ENCODE measurements at places on chromosomes 1 and 21.

DNA sequence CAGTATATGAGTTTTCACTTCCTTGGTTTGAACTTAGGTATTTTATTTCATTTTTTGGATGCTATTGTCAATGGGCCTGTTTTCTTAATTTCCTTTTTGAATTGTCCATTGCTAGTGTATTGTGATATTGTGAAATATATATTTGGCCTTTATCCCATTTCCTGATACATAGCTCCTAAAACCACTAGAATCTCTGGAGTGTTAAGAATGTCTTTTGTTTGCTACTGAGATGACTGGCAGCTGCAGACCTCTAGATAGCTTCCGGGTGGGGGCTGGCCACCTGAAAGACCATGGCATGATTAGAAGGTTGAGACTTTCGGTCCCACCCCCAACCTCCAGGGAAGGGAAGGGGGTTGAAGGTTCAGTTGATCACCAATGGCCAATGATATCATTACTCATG lies 245.4 kb downstream of the KCNJ6 start:
- DNase-seq, result no peak

DNA sequence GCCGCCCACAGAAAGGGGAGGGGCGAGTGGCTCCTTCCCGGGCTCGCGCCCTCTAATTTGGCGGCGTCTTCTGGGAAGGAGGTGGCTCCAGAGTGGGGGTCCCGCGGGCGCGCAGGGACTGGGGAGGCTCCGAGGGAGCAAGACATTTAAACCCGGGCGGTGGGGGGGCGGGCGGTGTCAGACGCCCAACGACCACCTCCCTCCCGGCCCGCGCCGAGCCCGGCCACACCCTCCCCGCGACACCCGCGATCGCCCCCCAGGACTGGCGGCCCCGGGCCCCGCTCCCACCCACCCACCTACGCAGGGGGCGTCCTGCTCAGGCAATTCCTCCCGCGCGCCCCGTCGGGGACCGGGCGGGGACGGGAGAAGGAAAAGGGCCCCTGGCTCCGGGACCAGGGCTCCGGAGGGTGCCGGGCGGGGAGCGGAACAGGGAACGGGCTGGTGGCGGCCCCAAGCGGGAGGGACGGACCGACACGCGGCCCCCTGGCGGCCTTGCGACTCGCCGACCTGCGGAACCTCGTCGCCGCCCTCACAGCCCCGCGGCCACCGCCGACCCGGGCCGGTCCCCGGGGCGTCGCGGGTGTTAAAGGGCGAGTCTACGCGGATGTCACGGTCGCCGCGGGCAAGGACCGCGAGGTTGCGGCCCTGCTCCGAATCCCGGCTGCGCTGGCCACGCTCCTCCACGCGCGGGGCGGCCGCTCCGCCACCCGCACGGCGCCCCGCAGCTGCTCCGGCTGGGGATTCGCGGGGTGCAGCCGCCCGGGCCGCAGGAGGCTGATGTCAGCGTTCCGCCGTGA lies 94.0 kb upstream of the FMN2 start:
- no peak for DNase-seq

GRCh38 chr21:44658541-44658910 lies 794 bp downstream of the KRTAP12-3 start:
- no peak for DNase-seq

- DNase-seq, result no peak
Observed at GRCh38 chr1:114585231-114585630, 3.8 kb upstream of the BCAS2 start.

DNA sequence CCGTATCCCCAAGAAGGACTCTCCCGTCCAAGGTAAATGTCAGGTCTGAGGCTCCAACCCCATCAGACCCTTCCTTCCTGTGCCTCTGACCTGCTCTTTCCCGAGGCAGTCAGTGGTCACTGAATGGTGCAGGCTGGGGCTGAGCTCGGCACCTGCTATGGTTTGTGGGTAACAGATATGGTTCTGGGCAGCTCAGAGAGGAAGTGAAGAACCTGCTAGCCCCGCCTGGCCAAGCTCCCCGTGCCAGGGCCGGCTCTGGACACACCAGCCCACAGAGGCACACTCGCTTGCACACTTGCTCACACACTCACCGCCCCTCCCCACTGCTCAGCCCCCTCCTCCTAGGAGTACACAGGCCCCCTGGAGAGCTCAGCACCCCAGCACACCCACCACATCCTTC lies 16.4 kb downstream of the NCMAP start:
- no peak for DNase-seq

DNA sequence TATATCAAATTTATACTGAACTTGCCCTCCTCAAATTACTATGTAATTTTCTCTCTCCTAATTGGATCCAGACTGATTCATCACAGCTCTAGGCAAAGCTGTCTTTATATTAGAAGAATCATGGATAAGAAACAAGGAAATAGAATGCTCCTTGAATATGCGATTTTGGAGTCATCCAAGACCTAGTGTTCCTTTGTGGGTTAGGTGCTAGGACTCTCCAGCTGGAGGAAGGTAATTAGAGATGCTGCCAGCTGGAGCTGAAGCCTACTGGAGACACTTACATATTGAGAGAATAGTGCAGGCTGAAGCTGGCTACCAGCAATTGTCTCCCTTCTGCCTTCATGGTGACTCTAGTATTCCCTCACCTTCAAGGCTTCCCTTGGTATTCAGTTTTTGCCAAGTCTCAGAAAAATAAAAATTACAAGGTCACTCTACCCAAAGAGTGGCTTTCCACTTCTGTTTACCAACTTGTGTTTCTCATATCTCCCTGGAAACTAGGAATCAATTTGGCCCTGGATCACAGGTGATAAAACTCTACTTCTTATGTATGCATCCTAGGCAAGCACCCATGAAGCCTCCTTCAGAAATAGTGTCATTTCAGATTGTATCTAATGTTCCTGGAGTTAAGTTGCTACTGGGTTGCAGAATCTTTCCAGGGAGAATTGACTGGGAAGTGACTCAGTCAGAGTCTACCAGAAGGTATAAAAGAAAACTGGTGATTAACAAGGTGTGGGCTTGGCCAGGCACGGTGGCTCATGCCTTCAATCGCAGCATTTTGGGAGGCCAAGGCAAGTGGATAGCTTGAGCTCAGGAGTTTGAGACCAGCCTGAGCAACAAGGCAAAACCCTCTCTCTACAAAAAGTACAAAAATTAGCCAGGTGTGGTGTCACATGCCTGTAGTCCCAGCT lies 24.4 kb upstream of the DOCK7 start:
- no peak for DNase-seq

DNA sequence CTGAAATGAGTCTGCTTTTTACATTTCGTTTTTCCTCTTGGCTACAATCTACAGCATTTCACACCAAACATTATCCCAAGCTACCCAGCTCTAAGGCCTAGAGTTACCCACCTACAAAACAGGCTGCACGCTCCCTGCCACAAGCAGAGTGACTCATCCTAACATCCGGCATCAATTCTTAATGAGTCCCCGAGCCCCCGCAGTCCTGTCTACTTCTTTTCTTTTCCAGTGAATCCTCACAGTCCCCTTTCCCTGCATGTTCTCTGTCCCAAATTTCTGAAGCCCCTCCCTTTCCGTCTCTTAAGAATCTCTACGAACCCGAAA lies 650 bp downstream of the PCNX2 start:
- DNase-seq, result no peak

- no peak for DNase-seq
Observed at GRCh38 chr1:196649990-196650389, 1.9 kb upstream of the CFH start.

DNA sequence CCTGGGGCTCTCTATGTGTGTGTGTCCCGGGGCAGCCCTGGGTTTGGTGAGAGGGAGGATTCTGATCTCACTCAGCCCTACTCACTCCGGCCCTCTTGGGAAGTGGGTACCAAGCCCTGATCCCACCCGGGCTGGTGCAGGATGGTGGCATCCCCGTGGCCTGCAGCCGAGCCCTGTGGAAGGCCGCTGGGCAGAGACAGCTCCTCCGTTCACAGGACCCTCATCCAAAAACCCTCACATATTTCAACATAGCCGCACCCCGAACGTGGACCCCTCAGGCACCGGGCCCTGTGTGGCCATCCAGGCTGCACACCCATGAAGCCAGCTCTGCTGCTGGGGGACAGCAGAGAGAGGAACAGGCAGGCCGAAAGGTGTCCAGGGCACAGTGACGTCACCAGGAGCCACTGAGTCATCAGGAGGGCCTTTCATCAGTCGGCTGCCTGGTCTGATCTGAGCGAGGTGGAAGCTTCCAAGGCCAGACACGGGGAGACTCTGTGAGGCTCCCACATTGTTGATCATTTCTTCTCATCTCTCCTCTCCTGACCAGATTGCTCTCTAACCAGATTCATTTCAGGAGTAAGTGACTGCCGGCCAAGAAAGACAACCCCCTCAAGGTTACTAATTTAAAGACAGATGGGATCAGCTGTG lies 16.2 kb upstream of the GPR157 start:
- no peak for DNase-seq

DNA sequence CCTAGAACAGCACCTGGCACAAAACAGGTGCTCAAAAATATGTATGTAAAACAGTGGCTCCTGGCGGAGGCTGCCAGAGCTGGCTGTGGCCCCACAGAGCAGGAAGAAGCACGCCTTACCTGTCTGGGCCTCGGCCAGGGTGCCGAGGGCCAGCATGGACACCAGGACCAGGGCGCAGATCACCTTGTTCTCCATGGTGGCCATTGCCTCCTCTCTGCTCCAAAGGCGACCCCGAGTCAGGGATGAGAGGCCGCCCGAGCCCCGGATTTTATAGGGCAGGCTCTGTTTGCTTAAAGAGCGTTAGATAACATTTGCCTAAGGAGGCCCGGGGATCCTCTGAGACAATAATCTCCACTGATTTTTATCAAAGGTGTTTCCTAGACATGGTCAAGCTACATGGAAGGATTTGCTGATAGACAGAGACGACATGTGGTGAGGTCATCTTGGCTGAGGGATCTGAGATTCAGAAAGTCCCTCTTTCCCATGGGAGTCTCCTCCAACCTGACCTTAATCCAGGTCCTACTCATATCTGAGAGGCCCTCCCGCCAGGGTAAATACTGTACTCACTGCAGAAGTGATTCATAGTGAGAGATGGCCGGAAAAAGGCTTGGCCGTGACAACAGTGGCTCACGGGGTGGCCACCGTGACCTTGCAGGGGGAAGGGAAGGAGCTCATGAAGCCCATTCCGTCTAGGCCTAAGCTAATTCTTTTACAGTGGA lies at the start of gene TFF1:
TFF1 (minus strand) TSS at position 244 of the 719 bp plus-strand sequence; CDS start at position 204, 40 bp downstream.
- no peak for DNase-seq

GRCh38 chr1:220894025-220894923 lies 15.0 kb downstream of the HLX start:
- DNase-seq, result no peak

DNA sequence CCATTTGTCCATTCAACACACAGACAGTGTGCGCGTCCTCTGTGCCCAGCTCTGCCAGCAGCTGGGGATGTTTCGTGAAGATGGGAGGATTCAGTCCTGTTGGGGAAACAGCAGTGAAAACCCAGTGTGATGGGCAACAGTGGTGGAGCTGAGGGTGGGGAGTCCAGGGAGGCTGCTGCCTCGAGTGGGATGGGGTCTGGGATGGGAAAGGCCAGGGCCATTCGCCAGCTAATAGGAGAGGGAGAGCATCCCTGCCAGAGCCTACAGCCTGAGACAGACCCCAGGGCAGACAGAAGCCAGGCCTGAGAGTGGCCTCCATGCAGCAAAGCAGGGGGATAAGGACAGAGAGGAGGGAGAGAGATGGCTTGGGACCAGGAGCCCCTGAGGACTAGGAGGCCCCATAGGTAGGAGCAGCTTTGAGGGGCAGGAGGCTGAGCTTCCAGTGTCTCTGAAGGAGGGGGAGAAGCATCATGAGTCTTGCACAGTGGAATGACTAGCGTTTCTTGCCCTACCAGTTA lies 252.6 kb downstream of the NPHP4 start:
- no peak for DNase-seq

GRCh38 chr21:20187028-20187427 lies 811.2 kb upstream of the NCAM2 start:
- no peak for DNase-seq

DNA sequence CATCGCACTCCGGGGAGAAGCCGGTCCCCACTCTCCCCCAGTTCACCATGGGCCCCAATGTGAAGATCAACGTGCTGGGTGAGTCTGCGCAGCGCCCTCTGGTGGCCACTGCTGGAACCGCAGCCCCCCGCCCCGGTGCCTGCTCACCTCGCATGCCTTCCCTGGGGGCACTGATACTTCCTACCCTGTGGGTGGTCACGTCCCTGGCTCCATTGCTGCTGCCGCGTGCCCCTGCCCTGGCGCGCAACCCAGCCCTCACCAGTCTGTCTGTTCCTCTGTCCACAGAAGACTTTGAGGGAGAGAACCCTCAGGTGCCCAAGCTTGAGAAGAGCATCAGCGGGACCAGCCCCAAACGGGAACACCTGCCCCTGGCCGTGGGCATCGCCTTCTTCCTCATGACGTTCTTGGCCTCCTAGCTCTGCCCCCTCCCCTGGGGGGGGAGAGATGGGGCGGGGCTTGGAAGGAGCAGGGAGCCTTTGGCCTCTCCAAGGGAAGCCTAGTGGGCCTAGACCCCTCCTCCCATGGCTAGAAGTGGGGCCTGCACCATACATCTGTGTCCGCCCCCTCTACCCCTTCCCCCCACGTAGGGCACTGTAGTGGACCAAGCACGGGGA lies 7.6 kb downstream of the EFNA3 start:
- DNase-seq, result no peak

DNA sequence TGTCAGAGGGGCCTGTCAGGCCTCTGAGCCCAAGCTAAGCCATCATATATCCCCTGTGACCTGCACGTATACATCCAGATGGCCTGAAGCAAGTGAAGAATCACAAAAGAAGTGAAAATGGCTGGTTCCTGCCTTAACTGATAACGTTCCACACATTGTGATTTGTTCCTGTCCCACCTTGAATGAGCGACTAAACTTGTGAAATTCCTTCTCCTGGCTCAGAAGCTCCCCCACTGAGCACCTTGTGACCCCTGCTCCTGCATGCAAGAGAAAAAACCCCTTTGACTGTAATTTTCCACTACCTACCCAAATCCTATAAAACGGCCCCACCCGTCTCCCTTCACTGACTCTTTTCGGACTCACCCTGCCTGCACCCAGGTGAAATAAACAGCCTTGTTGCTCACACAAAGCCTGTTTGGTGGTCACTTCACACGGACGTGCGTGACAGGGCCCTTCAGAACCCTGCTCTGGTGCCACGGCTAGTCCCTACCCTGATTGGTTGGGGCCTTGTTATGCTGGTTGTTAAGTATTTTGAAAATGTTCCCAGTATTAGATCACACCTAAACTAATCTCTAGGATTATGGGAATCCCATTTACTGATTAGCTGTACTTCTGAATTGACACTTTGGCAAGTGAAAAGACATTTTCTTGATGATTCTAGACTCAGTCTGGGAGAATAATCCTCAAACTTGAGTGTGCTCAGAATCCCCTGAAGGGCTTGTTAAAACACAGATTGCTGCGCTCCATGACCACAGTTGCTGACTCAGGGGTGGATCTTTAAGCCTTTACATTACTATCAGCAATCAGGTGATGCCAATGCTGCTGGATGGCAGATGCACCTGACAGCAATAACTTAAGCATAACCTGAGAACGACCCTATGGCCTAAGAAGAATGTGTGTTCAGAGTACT lies 28.8 kb upstream of the SPATA6 start:
- DNase-seq, result no peak

DNA sequence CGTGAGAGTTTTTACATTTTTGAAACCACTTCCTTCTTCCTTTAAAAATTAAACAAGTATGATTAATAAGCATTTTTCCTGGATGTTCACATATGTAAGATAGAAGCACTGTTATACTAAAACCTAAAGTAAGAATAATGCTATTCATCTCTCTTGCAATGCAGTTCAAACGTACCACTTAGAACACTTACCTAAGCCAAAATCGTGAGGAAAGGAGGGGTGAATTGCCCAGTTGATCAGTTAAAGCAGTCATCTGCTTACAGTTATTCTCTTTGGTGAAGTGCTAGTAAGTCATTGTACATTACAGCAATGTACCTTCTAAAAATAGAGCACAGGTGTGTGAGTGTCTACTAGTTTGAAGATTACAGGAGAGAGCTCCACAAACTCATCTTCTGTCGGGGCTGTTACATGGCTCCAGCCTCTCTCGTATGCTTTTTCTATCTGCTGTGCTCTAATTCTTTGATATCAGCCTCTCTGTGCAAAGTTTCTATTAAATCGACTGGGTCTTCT lies 3.4 kb downstream of the NCAM2 start:
- DNase-seq, result no peak
